ENCODE measurements at places on chromosomes 3 and 15. TPM values are rescaled to one million over a fixed set of nuclear protein-coding genes. Genes with fewer than 3 reads are reported as not detected.

BFSP2 gene
- total RNA-seq, result not detected

GRCh38 chr3:105246536-105246935 lies 120.2 kb upstream of the ALCAM start:
- H3K36me3 ChIP-seq, result no peaks in the 10 kb centered on the region
- no peak overlapping the region for H3K27ac ChIP-seq
- no peak overlapping the region for H3K4me3 ChIP-seq
- no peaks in the 10 kb centered on the region for H3K4me1 ChIP-seq

DNA sequence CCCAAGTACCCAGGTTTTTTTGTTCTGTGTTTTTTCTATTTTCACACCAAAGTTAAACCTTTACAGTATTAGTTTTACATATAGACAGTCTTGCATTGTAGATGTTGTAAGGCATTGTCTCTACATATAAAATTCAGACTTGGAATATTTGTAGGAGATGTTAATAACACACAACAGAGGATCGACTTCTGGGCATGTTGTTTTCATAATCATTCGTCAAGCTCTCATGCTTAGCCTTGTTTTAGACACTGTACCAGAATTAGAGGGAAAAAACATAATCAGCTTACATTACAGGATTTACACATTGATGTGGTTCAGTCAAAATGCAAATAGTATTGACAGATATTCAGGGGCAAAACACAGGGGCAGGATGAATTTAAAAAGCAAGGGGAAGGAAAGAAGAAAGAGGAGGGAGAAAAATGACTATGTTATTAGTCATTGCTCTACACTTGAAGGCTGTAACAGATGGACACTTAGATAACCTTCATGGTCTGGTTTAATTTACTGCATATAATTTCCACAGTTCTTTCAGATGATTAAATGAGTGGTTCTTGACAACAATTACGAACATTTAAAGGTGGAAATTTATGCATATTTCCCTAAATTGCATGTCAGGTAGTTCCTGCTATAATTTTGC lies 7.5 kb downstream of the CMSS1 start:
- H3K27ac ChIP-seq, result no peak overlapping the region
- peaks cover 8% of the 10 kb centered on the region for H3K36me3 ChIP-seq
- no peak for DNase-seq
- peaks cover 5% of the 10 kb centered on the region for H3K4me1 ChIP-seq
- no peak overlapping the region for H3K4me3 ChIP-seq

- H3K4me3 ChIP-seq, result no peak overlapping the region
- no peaks in the 10 kb centered on the region for H3K27me3 ChIP-seq
- no peaks in the 10 kb centered on the region for H3K4me1 ChIP-seq
- H3K27ac ChIP-seq, result no peak overlapping the region
- no peaks in the 10 kb centered on the region for H3K36me3 ChIP-seq
Observed at GRCh38 chr3:180633722-180634121, 31.8 kb downstream of the TTC14 start.

DNA sequence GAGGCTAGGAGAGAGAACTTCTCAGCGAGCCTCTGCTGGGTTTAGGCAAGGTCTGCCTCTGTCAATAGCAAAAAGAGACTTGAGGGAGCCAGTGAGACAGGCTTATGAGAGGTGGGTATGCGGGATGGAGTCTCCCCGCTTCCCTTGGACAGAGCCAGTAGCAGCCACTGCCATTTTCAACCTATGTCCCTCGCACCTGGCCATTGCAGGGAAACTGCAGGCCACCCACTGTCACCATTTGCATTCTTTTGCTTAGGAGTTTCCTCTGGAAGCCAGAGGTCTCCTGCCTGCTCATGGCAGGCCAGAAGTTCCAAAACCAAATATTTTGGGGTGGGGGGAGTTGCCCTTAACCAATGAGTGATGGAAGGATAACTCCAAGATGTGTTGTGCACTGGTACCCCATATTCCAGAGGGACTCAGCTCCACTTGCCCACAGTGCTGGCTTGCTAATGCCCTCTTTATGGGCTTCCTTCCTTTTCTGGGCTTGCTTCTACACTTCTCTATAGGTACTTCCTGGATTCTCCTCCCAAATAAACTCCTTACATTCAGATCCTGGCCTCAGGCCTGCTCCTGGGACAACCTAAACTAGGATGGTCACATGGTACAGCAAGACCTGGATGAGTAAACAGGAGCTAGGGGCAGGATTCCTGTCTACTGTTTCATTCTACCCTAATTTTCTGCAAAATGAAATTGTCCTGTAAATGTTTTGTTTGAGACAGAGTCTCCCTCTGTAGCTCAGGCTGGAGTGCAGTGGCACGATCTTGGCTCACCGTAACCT lies 108.9 kb upstream of the PROK2 start:
- no peaks in the 10 kb centered on the region for H3K4me1 ChIP-seq
- DNase-seq, result no peak
- H3K4me3 ChIP-seq, result no peak overlapping the region
- no peak overlapping the region for H3K27ac ChIP-seq
